Cerebellum (tissue), 4 donors: ENCODE measurements at places on chromosomes 11 and 22. TPM values are rescaled to one million over a fixed set of nuclear protein-coding genes. Genes with fewer than 3 reads are reported as not detected.

The CHRNA10 gene
- 1.8 TPM for total RNA-seq

DNA sequence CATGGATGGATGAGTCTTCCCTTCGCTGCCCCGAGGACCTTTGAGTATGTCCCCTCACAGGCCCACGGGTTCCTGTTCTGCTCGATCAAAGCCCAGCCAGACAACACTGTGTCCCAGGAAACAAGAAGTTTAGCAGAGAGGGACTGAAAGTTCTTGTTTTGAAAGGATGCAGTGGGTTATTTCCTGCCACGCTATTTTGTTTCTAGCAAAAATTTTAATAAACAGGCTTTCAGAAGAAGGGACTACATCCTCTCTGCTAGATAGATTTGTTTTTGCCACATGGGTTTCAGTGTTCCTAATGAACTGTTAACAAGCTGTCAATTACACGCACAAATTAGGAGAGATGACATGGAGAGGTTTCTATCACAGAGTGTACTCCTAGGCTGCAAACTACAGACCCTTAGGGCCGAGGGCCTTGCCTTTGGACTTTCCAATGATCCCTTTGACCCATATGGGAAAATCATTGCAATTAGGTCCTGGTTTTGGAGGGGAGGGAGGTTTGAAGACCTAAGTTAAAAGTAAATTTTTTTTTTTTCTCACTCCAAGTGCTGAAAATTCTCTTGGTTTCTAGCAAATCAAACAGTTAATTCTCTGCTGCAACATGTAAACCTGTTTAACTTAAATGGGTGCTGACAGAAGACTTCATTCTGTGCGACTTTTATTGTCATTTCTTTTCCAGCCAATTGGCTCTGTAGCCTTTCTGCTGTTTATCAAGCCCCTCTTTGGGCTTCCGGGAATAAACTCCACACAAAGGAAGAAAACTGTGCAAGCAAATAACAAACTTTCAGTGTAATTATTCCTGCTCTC, 81.4 kb downstream of the RCN1 start:
- DNase-seq, result no peak

DNA sequence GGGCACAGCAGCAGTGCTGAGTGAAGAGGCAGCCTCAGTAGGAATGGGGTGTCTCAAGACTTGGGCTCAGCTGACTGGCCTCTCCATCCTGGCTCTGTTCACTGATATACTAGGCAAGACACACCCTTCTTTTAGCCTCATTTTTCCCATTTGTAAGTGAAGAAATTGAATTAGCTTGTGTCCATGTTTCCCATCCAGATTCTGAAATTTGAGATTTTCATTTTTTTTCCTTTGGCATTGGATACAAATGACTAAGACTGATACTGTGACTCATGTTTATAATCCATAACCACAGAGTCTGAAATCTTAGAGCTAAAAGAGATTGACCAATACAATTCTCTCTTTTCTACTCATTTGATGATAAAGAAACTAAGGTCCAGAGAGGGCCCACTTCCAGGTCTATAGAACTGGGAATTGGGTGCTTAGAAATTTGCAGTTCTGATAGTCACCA, 110.9 kb downstream of the KCNC1 start:
- no peak for DNase-seq

DNA sequence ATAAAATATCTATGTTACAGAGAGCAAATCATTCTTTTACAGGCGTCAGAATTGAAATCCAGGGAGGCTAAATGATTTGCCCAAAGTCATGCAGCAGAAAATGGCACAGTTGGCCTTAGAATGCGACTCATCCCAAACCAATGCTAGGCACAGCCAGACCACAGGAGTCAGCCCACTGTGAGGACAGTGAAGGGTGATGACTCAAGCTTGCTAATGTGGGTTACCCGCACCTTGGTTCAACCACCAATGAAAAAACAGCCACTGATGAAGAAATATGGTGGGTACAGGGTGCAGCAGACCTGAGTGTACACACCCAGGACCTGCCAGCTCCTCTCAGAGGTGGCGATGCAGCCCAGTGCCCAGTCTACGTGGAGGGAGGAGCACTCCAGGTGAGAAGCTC, 89.7 kb downstream of the ZC3H12C start:
- DNase-seq, result no peak

- no peak for DNase-seq
These were observed 76.8 kb upstream of the CCND1 start for GRCh38 chr11:69563946-69564775.

The MFRP gene
- not detected for total RNA-seq

GRCh38 chr22:23692598-23693291, 1.9 kb downstream of the RGL4 start:
- no peak for DNase-seq

GRCh38 chr11:84887055-84887629, 740.0 kb downstream of the DLG2 start:
- DNase-seq, result no peak

DNA sequence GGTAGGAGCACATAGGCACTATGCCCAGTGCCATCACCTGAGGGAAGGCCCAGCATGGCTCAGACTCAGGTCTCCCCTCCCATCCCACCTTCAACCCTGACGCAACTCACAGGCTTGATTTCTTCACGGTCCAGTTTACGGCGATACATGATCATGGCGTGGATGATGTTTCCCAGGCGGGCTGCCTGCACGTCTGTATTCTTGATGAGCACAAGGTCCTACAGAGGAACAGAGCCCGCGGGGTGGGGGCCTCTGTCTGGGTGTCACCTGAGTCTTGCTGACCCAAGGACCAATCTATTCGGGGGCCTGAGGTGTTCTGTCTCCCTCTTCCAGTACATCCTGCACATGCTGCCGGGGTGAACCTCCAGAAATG, 3.9 kb downstream of the CPT1B start:
- DNase-seq, result no peak

DNA sequence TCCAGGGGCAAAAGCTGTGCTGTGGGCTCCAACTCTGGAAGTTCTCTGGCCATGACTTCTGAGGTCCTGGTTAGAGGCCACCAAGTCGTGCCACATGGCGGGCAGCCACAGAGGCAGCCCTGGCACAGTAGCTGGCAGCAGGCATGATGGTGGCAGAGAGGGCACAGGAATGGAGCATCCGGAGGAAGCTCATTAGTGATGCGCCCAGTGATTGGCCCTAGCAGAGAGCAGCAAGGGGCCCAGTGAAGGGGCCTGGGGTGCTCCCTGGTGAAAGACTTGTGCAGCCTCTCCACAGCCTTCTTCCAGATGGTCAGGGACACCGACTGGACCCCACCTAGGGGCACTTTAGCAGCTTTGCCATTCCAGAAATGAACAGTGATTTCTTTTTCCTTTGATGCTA, 7.0 kb downstream of the C11orf16 start:
- DNase-seq, result no peak

The HTR3B gene
- 0.27 TPM for total RNA-seq
